Frontal cortex (tissue), 4 donors: ENCODE measurements at places on chromosomes 13 and 19. TPM values are rescaled to one million over a fixed set of nuclear protein-coding genes. Genes with fewer than 3 reads are reported as not detected.

The LRRC63 gene
- 2.0 TPM for total RNA-seq

The IGFL3 gene
- total RNA-seq: not detected

DNA sequence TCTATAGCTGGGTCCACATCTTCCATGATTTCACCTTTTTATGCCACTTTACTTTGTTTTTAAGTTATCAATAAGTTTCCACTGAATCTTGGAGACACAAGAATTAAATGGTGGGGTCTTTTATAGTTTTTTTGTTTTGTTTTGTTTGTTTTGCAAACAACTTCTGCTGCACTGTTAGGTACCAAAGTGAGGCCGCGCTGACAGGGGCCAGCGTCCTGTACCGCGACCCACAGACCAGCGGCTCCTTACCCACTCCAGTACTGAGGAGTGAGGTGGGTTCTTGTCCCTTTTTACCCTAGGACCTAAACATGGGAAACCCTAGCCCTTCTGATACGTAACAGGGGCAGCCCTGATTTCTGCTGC is 75.8 kb upstream of the MCF2L start:
- no peak for DNase-seq

DNA sequence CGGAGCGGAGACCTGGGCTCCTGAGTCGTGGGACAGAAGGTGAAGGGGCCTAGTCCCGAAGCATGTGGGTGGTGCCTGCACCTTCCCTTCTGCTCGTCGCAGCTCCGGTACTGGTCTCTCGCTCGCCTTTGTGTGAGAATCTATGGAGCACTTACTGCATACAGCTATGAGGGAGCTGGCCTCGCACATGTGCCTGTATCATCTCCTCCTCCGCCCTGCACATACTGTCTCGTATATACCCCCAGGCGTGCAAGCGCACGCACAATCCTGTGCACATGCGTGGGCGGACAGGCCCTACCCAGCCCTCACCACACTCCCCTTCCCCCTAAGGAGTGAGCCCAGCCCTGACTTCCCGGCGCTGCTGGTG is 8.7 kb downstream of the PIK3R2 start:
- no peak for DNase-seq

The CPB2 gene
- total RNA-seq: not detected

The FLT1 gene
- total RNA-seq: 9.8 TPM

DNA sequence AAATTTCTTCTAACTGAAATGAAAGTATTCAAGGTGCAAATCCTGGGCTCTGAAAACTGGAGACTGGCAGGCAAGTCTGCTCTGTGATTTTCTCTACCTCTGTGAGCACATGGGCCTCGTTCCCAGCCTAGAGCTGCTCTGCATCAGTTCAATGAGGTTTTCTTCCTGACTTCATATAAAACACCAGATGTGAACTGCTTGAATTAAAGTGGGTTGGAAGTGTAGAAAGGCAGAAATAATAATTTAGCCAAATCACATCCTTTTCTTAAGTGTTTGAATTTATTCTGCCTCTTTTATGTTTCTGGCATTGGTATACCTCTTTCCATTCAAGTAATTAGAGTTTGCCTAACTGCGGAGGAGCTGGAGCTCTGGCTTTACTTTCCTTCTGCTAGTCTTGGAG is 540.8 kb downstream of the OLFM4 start:
- DNase-seq: no peak

The AP1M2 gene
- 0.41 TPM for total RNA-seq

DNA sequence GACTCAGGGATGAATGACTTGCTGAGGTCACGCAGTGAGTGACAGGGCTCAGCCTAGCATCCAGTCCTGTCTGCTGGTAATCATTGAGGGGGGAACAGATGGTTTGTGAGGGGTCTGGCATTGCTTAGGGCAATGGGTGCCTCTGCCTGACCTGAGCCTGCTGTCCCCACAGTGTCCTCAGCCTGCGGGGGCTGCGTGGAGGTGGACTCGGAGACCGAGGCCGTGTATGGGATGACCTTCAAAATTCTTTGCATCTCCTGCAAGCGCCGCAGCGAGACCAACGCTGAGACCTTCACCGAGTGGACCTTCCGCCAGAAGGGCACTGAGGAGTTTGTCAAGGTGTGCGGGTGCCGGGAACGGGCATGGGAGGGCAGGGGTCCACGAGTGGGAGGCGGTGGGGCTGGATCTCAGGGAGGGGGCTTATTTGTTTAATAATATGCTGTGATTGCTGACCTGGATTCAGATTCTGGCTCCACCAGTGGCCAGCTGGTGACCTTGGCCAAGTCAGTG is 2.1 kb downstream of the SCN1B start:
- DNase-seq: no peak

- no peak for DNase-seq
Observed at GRCh38 chr13:51628059-51628852, 44.0 kb downstream of the WDFY2 start.

The S1PR4 gene
- total RNA-seq: 0.41 TPM

DNA sequence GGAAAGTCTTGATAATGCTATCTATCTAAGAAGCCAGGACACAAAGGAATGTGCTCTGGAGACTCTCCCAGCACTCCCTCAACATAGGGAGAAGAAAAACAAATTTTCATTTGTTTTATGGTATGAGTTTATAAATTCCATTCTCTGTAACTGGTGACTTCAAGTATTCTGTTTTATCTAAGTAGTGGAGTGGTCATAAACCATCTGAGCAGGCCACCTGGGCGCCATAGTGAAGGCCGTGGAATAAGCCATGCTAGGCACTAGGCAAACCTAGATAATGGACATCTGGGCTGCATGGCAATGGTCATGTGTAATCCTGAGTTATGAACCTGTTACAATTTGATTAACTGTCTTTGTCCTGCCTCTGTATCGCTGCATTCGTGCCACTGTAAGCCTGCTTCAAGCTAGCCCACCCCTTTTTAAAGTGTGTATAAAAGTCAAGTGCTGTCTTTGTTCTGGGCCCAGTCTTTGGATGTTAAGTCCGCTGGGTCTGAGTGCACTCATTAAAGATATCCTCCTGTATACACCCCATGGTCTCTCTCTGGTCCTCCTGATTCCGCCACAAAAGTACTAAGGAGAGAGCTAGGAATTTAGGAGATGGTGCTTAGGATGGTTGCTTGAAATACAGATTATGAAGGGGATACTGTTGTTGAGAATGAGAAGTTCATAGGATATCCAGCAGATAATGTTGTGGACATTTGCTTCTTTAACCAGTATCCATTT is 13.2 kb downstream of the GTF2F2 start:
- DNase-seq: no peak

The ICAM4 gene
- total RNA-seq: 0.41 TPM

The UBE2L5 gene
- not detected for total RNA-seq

The GADD45B gene
- 1.2 TPM for total RNA-seq

DNA sequence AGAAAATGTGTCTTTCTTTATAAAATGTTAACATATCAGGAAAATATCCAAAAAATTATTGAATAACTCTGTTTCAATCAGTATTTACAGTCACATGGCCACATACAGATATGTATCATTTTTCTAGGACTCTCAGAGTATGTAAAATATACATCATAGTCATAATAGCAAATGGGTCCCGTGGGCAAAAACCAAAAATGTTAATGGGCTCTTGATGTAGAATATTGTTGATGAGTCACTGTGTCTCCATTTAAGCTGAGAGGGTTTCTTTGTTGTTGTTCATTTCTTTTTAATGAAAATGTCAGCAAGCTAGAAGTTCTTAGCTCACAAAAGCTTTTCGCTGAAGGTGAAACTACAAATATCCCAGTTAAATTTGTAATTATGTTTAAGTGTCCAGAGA is 1713.1 kb upstream of the PCDH20 start:
- no peak for DNase-seq

The FLT3 gene
- total RNA-seq: 3.7 TPM

DNA sequence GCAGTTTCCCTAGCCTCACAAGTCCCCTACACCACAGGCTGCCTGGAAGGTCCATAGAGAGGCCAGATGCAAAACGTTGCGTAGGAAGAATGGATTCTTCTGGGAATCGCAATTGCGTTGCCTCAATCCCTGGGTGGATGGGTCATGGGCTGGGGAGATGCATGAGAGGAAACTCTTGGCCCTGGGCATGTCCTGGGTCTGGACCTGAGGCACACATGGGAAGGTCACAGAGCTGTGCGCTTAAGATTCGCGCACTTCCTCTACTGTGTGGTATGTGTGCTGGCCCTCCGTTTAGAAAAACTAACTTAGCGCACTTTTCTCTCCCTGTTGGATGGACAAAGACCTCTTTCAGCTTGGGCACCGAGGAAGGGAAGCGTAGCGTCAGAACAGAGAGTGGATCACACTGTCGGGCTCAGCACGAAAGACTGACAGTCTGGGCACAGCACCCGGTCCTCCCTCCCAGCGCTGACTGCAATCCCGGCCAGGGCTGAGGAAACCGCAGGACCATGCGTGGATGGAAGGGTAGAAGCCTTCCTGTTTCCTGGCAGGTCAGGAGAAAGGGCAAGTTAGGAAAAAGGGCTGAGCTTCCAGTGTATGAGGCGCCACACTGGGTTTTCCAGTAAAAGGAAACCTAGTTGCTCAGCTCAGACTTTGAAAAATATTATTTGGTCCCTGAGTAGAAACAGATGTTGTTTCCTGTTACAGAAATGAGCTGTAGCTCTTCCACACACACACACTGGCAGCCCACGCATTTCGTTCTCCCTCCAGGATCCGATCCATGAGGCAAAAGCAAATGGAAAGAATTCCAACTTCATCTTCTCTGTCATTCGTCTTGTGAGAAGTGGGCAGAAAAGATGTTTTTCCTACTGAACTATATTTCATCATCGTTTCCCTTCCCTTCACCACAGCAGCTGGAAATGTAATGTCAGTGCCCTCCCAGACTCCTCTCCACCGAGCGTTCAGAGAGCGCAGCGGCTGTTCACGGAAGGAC is 86.0 kb downstream of the ING1 start:
- DNase-seq: peak; percentile 39

DNA sequence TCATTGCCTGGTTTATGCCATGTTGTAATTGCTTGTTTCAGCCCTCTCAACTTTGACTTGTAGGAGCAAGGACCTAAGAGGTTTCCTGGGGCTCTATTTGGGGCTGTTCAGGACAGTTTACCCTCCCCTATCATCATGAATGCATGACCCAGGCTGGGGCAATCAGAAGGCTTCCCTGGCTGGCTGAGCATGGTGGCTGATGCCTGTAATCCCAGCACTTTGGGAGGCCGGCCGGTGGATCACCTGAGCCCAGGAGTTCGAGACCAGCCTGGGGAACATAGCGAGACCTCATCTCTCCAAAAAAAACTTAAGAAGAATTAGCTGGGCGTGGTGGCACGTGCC is 6.1 kb upstream of the LSM4 start:
- DNase-seq: no peak

The GARIN5A gene
- total RNA-seq: 2.0 TPM

DNA sequence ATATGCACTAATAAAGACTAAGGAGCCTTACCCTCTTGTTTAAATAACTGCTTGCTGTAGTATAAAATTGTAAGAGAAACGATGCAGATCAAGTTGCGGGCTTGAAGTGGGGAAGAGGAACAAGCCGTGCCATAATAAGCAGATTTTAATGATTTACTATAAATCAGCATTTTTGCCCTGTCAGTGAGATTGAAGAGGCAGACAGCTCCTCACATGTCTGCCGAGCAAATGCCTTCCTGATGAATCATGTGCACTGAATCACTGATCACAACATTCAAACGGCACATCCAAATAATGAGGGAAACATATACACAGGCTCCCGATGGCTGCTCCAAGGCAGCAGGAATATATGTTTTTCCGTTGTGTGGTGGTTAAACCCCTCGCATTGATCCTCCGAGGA is 282.9 kb downstream of the TSHZ3 start:
- peak; percentile 13 for DNase-seq

GRCh38 chr13:64924401-64924800 is 2305.7 kb downstream of the PCDH9 start:
- no peak for DNase-seq

DNA sequence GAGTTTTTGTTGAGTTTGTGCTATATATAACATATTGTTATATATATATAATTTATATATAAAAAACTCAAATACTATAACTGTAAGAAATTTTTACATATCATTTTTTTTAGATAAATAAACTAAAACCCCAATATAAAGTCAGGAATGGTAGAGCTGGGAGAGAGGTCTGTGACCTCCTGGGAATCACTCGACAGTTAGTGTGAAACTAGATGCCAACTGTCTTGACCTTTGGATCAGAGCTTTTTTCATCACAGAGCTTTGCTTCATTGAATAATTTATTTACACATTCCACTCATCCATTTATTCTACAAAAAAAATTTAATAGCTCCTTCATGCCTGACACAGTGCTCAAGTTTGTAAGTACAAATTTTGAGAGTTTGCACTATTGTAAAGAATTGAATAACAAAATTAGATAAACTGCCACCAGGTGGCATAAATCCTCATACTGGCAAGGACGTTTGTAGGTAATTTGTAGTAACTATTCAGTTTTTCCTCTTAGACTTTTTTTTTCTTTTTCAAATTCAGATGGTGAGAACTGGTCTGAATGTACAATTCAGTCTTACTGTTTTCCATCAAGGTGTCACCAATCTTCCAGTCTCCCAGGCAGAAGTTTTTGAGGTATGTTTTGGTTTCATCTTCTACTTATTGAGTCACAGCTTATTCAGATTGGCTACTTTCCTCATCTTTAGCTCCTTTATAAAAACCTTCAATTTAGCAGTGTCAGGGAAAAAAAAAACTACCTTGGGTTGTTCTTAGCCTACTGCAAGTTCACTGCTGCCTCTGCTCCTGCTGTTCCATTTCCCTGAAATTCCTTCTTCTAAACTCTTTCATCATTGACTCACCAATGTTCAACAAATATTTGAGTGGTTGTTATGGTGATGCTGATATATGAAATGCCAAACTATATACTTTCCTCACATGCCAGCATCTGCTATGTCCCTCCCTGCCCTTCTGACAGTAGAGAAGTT is 28.7 kb downstream of the LACC1 start:
- no peak for DNase-seq
